ENCODE measurements at places on chromosomes 2 and 18.

- no peak for DNase-seq
Observed at GRCh38 chr2:124566518-124566970, 541.5 kb downstream of the CNTNAP5 start.

DNA sequence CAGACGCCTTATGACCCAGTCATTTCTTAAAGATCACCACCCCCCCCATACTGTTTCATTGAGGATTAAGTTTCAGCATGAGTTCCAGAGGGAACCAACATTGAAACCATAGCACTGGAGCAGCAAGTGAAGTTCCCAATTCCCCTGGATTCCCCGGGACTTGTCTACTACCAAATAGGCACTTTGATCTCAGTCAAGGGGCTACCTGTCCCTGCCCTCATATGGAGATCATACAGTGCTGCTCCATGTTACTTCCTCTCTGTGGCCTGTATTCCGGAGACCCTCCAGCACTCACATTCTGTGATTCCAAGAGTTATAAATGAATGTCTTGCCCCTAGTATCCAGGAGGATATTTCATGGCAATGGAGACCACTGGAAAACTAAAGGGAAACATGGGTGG, 42.5 kb downstream of the RNF144A start:
- DNase-seq, result no peak

DNA sequence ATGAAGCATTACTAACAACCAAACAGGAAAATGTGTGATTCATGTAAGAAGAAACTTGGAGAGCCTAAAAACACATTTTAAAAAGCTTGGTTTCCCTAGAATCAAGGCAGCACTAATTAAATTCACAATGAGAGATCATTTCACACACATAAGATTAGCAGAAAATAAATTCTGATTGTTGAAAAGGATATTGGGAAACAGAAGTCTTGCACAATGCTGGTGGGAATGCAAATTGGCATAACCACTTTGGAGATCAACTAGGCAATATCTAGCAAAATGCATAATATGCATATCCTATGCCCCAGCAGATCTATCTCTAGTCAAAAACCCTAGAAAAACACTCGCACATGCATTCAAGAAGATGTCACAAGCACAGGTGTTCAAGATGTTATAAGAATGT, 75.3 kb upstream of the SIX3 start:
- DNase-seq, result no peak

DNA sequence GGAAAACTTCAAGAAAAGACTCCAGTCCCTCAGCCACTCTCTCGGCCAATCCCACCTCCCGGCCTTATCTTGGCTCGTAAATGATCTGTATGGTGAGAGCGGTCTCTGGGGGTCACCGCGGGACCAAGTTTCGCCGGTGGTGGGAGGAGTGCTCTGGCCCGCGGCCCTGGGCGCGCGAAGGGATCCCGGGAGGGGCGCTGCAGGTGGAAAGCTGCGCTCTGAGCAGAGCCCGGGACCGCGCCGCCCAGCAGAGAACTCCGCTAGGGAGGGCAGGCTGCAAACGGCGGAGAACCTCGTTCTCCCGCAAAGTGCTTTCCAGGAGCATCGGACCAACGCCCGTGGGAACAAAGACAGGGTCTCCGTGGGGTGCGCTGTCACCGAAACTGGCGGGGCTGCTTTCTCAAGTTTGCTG, 622 bp downstream of the LRP2 start:
- DNase-seq, result no peak

DNA sequence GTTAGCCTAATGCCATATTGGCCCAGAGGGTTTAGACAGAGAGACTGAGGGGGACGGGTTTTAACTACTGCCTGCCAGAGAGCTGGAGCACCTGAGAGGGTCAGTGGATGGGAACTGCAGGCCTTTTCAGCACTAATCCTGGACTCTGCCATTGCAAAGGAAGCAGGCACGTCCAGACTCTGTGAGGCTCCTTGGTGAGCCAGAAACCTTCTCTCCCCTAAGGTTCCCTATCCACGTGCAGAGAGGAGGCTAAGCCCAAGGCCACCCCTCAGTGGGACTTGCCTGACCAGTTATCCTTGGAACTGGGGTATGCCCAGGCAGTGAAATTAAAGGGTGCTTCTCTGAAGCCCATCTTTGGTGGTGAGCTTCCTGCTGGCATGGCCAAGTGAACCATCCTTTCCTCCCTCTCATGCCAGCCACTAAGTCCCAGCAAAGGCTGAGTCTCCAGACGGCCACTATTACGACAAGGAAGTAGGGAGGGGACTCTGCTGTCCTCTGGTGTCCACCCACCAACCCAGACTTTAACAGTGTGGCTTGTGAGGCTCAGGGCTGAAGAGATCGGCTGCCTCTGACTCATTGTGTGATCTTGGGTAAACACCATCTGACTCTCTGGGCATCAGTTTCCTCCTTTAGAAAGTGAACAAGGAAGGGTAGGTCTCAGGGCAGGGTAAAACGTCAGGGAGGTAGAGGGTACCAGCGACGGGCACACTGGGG, 3.9 kb upstream of the MLPH start:
- DNase-seq, result no peak

DNA sequence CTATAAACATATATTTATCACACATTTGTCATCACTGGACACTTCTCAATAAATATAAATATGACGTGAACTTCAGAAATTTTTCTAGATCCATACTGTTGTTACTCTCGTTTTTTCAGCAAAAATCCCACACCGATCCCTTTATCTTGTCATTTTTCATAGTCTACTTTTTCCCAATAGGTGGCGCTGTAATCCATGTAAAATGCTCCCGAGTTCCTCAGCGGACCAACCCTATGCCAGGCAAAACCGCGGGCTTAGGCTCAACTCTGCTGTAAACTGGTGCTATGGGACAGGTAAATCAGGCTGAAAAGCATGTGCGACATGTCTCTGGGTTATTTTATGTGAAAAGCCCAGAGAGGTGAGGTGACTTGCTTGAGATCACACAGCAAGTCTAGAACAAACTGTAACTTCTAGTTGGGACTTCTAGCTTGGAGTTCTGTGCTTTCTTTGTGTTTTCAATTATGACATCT, 104.0 kb downstream of the COBLL1 start:
- no peak for DNase-seq

DNA sequence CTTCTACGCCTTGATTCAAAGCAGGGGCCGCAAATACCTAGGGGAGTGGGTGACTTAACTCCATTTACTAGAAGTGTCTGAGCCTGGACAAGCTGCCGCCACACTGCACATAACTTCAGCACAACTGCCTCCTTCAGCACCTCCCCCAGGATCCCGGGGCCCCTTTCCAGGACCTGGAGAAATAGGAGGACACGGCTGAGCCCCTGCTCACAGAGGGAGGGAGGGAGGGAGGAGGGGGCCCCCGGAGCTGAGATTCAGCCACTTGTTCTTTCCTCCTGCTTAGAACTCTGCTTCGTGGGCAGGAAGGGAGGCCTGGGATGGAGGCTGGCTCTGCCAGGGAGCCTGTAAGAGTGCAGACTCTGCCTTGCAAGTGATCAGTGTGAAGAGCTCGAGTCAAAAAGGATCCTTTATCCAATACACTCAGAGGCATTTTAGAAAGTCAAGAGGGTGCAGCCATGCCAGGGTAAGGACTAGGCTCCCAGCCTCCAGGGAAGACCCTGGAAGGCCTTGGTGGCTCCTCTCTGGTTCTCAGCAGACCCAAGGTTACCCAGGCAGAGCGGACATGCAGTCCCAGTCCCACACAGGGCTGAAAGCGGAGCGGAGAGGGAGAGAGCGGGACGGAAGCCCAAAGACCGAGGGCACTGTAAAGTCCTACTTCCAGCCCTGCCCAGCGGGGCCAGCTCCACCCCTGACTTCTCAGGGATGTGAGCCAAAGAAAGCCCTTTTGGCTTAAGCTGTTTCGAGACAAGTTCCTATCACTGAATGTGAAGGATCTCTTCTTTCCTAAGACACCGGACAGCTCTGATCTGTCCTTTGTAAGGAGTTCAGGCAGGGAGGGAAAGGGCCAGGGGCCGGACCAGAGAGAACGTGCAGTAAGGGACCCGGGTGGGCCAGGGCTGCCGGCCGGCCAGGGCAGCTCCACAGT, 8.6 kb upstream of the ARMC9 start:
- no peak for DNase-seq

GRCh38 chr2:133143645-133144044, 424.6 kb downstream of the NCKAP5 start:
- no peak for DNase-seq

- DNase-seq, result no peak
Observed at GRCh38 chr2:168482269-168482668, 26.2 kb downstream of the CERS6 start.

DNA sequence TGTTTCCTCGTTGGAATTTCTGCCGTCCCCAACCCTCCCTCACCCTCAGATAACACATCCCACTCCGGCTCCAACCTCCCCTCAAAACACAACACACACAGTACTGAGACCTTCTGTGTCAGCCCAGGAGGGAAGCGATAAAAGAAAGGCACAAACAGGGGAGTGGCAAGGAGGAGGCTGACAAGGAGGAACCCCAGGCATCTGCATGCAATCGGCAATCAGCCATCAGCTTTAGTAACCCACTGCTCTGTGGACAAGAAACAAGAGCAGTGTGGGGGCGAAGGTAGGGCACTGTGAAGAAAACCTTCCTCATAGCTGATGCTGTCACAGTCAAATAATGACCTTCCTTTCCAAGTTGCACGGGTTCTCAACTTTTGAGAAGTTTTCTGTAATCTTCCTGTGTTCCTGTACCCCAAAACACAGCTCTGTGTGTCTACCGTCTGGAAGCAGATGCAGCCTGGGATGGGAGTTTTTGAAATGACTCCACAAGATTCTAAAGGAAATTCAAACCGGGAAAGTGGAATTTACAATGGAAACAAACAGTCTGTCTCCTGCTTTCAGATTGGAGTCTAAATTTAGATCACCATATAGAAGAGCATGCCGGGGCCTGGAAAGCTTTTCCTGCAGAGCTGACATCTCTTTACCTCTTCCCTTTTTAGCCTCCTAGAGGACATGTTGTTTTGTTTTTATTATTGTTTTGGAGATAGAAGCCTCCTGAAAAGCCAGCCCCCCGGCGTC, 16.4 kb upstream of the LPIN2 start:
- no peak for DNase-seq

GRCh38 chr2:80149991-80150390, 154.6 kb downstream of the LRRTM1 start:
- no peak for DNase-seq
